GDM1 (cell line): ENCODE measurements at places on chromosomes 16 and 17.
A peak's percentile ranks its signal among the peaks of the same experiment; 100 is the strongest.

GRCh38 chr17:573036-573435, 141.6 kb downstream of the VPS53 start:
- DNase-seq: no peak

GRCh38 chr17:65385726-65386125, 175.7 kb downstream of the AXIN2 start:
- DNase-seq: no peak

DNA sequence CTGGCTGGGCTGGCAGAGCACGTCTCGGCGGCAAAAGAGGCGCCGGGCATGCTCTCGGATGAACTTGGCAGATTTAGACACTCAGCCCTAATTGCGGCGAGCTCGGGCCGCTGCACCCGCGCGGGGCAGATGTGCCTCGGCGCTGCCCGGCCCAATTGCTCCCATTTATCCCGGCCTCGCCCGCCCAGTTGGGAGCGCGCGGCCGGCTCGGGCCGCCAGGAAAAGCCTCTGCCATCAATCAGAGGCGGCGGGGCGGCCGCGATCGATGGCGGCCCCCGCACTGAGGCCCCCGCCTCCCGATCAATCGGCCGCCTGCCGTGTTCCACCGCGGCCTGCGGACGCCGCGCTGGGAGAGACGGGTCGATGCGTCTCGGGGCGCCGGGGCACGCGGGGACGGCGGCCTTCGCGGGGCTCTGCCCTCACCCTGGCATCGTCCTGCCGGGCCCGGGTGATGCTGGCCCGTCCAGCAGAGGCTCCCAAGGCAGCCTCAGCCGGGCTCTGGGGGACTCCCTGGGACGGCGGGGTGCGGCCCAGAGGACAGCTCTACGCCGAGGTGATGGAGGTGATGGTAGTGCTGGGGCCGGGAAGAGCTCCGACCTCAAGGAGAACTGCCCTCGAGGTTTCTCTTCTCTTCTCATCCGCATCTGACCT, 200.9 kb upstream of the N4BP1 start:
- no peak for DNase-seq

DNA sequence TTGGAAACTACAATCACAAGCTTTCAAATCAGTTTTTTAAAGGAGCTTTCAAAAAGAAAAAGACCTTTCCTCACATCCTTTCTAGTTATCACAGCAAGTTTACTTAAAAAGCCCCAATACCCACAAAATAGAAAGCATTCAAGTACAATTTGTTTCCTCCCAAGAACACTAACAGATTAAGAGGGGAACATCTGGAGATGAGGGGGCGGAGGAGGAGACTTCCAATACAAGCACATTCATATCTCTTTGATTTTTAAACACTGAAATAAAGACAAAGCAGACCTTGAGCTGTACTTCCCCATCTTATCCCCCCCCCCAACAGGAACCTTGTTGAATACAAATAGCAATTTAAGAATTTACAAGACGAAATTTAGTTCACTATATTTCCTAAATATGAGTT, 2.0 kb downstream of the YWHAE start:
- no peak for DNase-seq

DNA sequence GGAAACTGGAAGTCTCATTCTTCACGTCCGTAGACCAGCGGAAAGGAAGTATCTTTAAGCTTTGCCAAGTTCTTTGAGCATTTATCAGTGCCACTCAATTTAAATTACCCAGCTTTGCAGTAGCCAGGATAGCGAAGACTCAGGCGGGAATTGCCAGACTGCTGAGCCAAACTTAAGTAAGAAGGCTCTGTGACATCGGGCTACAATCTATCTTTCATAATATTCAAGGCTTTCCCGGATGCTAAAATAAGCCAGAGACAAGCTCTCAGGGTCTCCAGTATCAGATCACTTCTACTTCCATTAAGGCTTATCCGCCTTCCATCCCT, 436 bp upstream of the BRIP1 start:
- DNase-seq: no peak

GRCh38 chr16:54287131-54288029, 793 bp upstream of the IRX3 start:
- no peak for DNase-seq

DNA sequence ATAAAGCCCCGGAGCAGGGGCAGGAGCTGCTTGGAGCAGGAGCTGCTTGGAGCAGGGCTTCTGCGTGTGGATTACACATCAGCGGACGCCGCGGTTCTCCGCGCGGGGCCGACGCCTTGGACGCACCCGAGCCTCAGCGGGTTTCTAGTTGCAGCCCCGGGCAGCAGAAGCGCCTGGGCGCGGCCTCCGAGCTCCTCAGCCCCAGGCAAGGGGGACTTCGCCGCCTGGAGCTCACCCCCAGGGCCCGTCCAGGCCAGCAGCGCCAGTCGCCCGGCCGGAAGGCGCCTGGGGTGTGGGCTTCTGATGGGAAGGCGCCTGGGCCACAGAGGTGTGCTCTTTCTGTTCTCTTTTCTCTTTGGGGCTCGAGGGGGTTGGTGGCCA, 6.3 kb downstream of the FOXF1 start:
- DNase-seq: no peak

DNA sequence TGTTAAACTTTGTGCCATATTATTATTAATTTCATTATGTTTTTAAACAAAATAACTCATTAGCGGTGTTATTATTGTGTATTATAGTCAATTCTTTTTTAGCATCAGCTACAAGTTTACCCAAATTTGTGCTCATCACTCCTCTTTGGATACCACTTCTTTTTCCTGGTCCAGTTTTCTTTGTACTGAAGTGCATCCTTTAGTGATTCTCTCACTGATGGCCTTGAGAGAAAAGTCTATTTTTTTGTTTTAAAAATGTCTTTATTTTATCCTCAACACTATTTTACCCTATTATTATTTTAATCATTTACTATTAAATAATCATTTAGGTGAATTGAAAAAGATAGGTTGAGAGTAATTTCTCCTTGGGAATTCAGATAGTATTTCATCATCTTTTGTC, 99.2 kb downstream of the RGS9 start:
- DNase-seq: no peak

GRCh38 chr16:66940236-66940635, 4.9 kb downstream of the CES2 start:
- DNase-seq: no peak

- no peak for DNase-seq
Measured at GRCh38 chr17:33234930-33235685, 58.0 kb downstream of the ASIC2 start.

GRCh38 chr16:51359141-51359955, 208.3 kb upstream of the SALL1 start:
- no peak for DNase-seq

- DNase-seq: no peak
Measured at GRCh38 chr16:85916141-85916890, 17.4 kb downstream of the IRF8 start.

GRCh38 chr17:55301521-55302406, 37.0 kb downstream of the HLF start:
- no peak for DNase-seq

GRCh38 chr17:77326076-77326591, 185.4 kb downstream of the SEC14L1 start:
- no peak for DNase-seq

- DNase-seq: no peak
Measured at GRCh38 chr16:88552815-88553214, 17.4 kb upstream of the ZC3H18 start.

DNA sequence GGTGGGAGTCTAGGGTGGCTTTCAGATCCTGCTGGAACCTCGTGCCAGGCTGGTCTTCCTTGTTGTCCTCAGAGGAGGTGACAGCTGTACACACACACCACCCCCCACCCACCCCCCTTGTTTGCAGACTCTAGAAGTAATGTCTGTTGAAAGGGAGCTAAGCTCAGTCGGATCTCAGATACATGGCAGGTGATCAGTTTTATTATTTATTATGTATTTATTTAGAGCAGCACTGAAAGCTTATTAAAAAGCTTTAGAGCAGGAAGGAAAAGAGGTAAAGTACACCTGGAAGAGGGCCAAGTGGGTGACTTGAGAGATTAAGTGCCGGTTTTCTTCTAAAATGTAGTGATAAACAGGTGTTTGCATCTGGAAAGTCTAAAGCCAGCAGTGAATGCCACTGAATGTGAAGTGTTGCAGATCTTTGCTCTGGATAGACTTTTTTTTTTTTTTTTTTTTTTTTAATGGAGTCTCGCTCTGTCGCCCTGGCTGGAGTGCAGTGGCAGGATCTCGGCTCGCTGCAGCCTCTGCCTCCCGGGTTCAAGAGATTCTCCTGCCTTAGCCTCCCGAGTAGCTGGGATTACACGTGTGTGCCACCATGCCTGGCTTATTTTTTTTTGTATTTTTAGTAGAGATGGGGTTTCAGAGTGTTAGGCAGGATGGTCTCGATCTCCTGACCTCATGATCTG, 40.2 kb downstream of the FOXK2 start:
- DNase-seq: no peak

DNA sequence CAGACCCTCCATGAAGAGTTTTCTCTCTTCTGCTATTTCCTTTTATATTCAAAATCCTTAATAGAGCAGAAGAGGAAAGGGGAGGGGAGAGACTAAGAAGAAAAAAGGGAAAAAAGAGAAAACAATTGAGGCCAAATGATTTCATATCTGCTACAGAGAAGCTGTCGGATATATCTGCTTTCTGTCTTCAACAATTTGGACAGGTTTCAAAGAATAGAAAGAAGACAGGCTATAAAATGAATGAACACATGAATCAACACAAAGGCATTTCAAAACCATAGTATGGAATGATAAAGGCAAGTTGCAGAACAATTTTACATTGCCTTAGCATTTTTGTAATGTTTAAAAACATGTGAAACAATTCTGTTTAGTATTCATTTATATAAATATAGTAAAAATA, 4.7 kb upstream of the CMTR2 start:
- no peak for DNase-seq

DNA sequence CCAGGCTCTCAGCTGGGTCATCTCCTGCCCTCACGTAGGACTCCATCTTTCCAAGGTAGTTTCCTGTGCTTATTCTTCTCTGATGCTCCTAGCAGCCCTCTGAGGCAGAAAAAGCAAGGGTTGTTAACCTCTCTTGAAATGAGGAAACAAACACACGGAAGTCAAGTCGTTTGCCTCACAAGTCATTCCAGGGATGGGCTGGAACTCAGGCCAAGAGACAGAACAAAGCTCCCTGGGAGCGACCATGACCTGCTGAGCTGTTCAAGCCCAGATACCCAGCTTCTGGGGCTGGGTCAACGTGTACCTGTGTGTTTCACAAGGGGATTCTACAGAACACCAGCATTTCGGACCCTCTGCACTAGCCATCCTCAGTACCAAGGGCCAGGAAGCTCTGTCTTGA, 28.1 kb downstream of the SRL start:
- no peak for DNase-seq

- no peak for DNase-seq
Measured at GRCh38 chr17:39981207-39981741, 667 bp downstream of the PSMD3 start.

GRCh38 chr17:67245694-67246402, 852 bp upstream of the HELZ start:
- DNase-seq: no peak

- no peak for DNase-seq
Measured at GRCh38 chr16:27449434-27450195, 47.6 kb downstream of the IL21R start.

DNA sequence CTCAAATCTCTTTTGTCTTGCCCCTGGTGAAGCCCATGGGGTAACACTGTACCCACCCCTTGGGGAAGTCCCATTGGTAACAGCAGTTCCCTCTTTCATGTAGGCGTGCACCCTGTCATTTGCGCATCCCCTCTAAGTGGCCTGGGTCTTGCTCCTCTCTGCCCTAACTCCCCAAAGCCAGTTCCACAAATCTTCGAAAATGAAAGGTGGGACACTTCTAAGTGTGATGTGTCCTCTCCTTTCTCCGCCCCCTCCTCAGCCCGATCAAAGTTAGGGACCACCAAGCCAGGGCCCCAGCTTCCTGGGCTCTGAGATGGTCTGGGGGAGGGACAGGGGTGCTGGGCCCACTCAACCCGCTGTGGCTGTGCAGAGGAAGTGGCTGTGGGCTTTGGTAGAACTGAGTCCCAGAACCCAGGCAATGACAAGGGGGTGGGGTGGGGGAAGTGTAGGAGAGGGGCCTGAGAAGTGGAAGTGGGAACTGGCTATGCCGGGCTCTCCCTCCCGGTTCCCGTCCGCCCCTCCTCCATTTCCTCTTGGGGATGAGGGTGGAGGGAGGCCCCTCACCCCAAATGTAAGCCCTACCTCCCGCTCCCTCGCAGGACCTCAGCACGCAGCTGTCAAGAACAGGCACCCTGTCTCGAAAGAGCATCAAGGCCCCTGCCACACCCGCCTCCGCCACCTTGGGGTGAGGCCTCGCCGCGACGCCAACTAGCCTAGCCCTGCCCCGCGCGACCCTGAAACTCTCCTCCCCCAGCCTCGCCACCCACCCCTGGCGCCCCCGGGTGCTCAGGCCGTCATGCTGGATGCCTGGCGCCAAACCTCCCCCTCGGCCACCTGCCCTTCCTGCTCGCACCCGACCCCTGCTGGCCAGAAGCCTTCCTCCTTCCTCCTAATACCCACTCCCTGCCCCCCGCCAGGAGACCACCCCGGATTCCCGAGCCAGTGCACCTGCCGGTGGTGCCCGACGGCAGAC, 8.7 kb downstream of the ABI3 start:
- peak; percentile 29 for DNase-seq

DNA sequence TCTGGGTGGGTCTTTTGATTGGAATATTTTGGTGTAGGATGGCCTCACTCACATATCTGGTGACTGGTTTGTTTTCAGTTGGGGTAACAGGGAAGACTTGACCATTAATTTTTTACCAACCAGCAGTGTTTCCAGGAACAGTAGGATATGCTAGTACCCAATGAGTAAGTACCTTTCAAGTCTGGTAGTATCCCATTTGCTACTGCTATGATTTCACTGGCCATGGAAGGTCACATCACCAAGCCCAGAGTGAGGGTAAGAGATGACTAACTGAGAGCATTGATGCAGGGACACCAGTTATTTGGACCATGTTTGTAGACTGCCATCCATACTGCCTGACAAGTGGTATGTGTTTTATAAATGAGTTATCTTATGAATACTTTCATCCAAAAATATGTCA, 277.7 kb downstream of the MAP2K6 start:
- no peak for DNase-seq

DNA sequence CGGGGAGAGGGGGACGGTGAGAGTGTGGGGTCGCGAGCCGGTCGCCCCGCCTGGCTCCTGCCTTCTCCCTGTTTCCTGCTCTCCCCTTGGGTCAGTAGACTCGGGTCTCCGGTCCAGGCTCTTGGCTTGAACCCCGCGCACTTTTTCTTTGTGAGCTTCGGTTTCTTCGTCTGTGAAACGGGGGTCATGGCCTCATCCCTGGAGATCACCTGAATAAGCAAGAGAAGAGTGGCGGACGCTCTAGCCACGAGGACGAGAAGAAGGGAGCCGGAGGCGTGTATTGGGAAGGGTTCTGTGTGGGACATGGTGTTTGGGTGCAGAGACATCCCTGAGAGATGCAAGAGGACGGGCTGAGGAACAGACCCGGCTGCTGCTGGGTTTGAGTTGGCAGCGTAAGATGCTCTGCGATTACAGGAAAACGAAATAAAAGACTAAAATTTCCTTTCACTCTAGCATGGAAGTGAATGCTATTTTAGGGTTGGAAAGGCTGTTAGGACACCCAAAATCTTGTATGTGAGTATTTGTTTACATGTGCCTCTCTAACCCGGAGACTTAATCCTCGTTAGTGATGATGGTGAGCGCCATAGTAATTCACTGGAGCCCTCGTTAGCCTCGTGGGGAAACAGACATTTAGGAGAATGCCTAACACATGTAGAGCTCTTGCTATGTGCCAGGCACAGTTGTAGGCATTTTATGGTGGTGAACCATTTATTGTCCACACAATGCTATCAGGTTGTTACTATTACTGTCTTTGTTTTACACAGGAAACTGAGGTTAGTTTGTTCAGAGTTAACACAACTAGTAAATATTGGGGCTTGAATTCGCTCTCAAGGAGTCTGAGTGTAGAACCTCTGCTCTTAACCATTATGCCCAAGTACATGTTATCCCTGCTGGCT, 646 bp downstream of the KIF22 start:
- no peak for DNase-seq

GRCh38 chr17:51374209-51374608, 113.9 kb downstream of the UTP18 start:
- DNase-seq: no peak
